ENCODE measurements at places on chromosomes 1 and 21. TPM values are rescaled to one million over a fixed set of nuclear protein-coding genes. Genes with fewer than 3 reads are reported as not detected.

C8B gene
- not detected for total RNA-seq

ENAH gene
- 86.1 TPM for total RNA-seq

CYP4Z1 gene
- total RNA-seq, result not detected

ADAM30 gene
- total RNA-seq, result not detected

FCRL6 gene
- total RNA-seq, result not detected

SLC16A4 gene
- total RNA-seq, result 38.5 TPM

B3GALT2 gene
- total RNA-seq, result not detected

LAX1 gene
- total RNA-seq, result not detected

NBPF4 gene
- total RNA-seq, result 0.05 TPM

CFHR3 gene
- total RNA-seq, result 0.20 TPM

INSRR gene
- total RNA-seq, result not detected

MROH9 gene
- total RNA-seq, result not detected

AADACL3 gene
- total RNA-seq, result not detected

RSPO1 gene
- 0.12 TPM for total RNA-seq

RIMKLA gene
- total RNA-seq, result 0.27 TPM

All from A549 treated with GW870086 at 1 μM for 4 hours (cell line).